ENCODE measurements at places on chromosomes 5 and 9.
A peak's percentile ranks its signal among the peaks of the same experiment; 100 is the strongest.

DNA sequence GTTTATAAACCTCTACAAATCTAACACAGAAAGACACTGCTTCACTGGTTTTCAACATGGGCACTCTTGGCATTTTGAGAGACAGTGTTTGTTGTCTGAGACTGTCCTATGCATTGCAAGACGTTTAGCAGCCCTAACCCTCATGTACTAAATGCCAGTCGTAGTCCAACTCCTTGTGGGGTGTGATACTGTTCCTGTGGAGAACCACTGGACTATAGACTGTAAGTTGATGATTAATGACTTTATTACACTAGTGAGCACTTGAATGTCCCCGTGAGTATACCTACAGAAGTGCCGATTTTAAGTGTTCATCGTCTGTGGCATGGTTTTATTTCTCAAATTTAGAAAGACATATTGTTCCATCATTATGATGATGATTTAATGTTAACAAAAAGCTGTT lies 46.2 kb downstream of the RECK start:
- no peaks in the 10 kb centered on the region for H3K27me3 ChIP-seq
- no peaks in the 10 kb centered on the region for H3K4me1 ChIP-seq
- no peak for DNase-seq
- peaks cover 4% of the 10 kb centered on the region for H3K36me3 ChIP-seq
- no peak overlapping the region for H3K27ac ChIP-seq

DNA sequence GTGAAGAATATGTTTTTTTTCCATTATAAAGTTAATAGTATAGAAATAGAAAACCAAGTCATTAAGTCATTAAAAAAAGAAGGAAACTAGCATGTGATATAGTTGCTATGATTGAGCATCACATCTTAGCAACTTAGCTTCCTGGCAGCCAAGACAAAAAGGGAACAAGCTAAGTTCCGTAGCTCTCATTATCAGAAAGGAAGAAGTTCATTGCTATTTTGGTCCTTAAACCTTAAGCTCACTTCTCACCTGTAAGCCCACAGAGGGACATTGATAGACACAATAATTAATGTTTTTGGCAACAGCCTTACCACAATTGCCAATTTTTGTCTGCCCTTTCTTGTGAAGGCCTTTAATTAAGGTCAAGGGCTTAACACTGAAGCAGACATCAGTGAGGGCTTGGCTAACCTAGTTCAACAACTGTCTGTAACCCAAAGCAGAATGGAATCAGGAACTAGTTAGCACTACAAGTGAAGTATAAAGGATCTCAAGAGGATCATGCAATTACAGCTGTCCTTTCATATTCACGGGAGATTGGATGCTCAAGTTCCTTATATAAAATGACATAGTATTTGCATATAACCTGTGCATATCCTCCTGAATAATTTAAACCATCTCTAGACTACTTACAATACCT lies 24.0 kb upstream of the KLF4 start:
- no peak overlapping the region for H3K4me3 ChIP-seq
- H3K36me3 ChIP-seq, result no peaks in the 10 kb centered on the region
- no peaks in the 10 kb centered on the region for H3K27me3 ChIP-seq
- DNase-seq, result peak; percentile 86
- no peak overlapping the region for H3K27ac ChIP-seq

GRCh38 chr5:103262422-103262871 lies 3.9 kb downstream of the MACIR start:
- H3K36me3 ChIP-seq, result peaks cover 7% of the 10 kb centered on the region
- no peak overlapping the region for H3K4me3 ChIP-seq
- H3K4me1 ChIP-seq, result peaks cover 38% of the 10 kb centered on the region
- no peak overlapping the region for H3K27ac ChIP-seq
- DNase-seq, result no peak
- no peaks in the 10 kb centered on the region for H3K27me3 ChIP-seq

GRCh38 chr5:132260051-132260450 lies 2.6 kb downstream of the PDLIM4 start:
- H3K27me3 ChIP-seq, result peaks cover 4% of the 10 kb centered on the region
- no peak overlapping the region for H3K4me3 ChIP-seq
- no peaks in the 10 kb centered on the region for H3K36me3 ChIP-seq
- peaks cover 42% of the 10 kb centered on the region for H3K4me1 ChIP-seq
- H3K27ac ChIP-seq, result no peak overlapping the region

DNA sequence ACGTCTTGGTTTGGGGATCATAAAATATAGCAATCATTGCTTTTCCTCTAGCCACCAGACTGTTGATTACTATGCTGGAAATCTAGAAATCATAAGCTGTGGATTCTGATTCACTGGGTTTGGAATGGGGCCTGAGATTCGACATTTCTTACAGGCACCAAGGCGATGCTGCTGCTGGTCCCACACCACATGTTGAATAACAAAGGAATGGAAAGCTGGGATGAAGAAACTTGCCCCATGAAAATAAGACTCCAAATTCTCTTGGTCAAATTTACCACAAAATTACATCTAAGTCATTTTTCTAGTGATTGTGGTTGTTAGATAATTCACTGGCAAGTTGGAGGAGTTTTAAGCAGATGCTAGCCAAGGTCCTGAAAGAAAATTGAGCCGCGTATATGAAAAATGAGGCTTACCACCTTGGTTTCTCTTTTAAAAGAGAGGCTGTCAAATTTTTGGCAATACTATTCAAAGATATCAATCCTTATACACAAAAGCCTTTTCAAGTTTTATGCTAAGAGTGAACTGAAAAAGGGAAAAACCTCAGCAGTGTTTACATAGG lies 23.0 kb upstream of the MEIKIN start:
- no peak overlapping the region for H3K4me3 ChIP-seq
- H3K27ac ChIP-seq, result no peak overlapping the region
- H3K27me3 ChIP-seq, result no peaks in the 10 kb centered on the region
- no peak for DNase-seq

DNA sequence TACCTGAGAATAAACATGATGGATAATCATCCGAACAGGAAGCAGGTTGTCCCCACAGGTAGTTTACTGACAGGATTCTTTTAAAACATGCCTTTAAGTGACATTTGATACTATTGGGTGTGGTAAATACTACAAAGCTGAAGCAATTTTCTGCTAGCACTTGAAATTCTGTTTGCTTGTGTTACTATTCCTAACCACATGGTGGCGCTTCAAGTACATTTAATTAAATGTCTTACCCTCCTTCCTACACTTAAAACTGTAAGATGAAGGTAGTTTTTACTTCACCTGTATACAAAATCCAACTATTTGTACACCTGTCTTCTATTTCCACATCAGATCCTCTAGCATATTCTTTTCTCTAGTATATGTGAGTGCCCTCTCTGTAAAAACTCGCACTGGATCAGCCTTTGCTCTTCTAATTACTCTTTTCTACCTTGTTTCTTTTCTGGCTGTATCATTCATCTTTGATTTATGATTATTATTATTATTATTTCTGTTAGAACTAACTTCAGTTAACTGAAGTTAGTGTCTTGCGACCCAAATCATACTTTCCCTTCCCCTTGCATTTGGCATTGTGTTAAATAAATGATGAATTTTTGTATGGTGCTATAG lies 18.4 kb downstream of the SLC25A46 start:
- peaks cover 17% of the 10 kb centered on the region for H3K36me3 ChIP-seq
- no peaks in the 10 kb centered on the region for H3K27me3 ChIP-seq
- H3K4me1 ChIP-seq, result no peaks in the 10 kb centered on the region
- no peak overlapping the region for H3K27ac ChIP-seq

- no peaks in the 10 kb centered on the region for H3K27me3 ChIP-seq
- H3K4me1 ChIP-seq, result no peaks in the 10 kb centered on the region
- no peak overlapping the region for H3K27ac ChIP-seq
- no peaks in the 10 kb centered on the region for H3K36me3 ChIP-seq
- H3K4me3 ChIP-seq, result no peak overlapping the region
- no peak for DNase-seq
These were observed 240.5 kb upstream of the CHD1 start for GRCh38 chr5:99169309-99169708.

GRCh38 chr5:132471151-132471907 lies 19.2 kb downstream of the IRF1 start:
- no peak for DNase-seq
- no peak overlapping the region for H3K4me3 ChIP-seq
- no peak overlapping the region for H3K27ac ChIP-seq
- H3K4me1 ChIP-seq, result peaks cover 79% of the 10 kb centered on the region
- no peaks in the 10 kb centered on the region for H3K27me3 ChIP-seq
- peaks cover 12% of the 10 kb centered on the region for H3K36me3 ChIP-seq

DNA sequence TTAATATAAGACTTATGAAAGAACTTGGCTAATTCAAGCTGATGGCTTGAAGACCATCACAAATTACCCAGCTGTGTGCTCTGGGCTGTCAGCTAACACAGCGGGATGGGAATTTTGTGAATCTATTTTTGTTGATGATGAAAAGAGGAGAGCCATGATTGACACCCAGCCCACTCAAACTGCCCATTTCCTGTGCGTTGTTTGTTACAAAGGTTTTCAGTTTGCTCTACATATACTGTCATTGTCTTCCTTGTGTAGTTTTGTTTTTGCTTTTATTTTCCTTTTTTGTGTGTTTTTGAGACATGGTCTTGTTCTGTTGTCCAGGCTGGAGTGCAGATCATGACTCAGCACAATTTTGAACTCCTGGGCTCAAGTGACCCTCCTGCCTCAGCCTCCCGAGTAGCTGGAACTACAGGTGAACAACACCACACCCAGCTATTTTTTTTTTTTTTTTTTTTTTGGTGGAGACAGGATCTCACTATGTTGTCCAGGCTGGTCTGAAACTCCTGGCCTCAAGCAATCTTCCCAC lies 400.3 kb downstream of the ICE1 start:
- H3K4me1 ChIP-seq, result no peaks in the 10 kb centered on the region
- H3K36me3 ChIP-seq, result no peaks in the 10 kb centered on the region
- H3K4me3 ChIP-seq, result no peak overlapping the region
- H3K27me3 ChIP-seq, result no peaks in the 10 kb centered on the region

GRCh38 chr5:50766462-50766861 lies 100.0 kb downstream of the PARP8 start:
- no peaks in the 10 kb centered on the region for H3K27me3 ChIP-seq
- no peak for DNase-seq
- no peaks in the 10 kb centered on the region for H3K4me1 ChIP-seq
- no peak overlapping the region for H3K4me3 ChIP-seq
- no peak overlapping the region for H3K27ac ChIP-seq

GRCh38 chr9:16974436-16974835 lies 104.0 kb upstream of the BNC2 start:
- H3K27me3 ChIP-seq, result no peaks in the 10 kb centered on the region
- H3K27ac ChIP-seq, result no peak overlapping the region
- no peaks in the 10 kb centered on the region for H3K36me3 ChIP-seq
- no peaks in the 10 kb centered on the region for H3K4me1 ChIP-seq
- H3K4me3 ChIP-seq, result no peak overlapping the region

GRCh38 chr5:151028717-151029116 lies 8.3 kb downstream of the GPX3 start:
- no peaks in the 10 kb centered on the region for H3K4me1 ChIP-seq
- peaks cover 79% of the 10 kb centered on the region for H3K36me3 ChIP-seq
- no peak overlapping the region for H3K4me3 ChIP-seq
- H3K27me3 ChIP-seq, result no peaks in the 10 kb centered on the region

GRCh38 chr5:64814073-64814472 lies 45.3 kb downstream of the CWC27 start:
- no peaks in the 10 kb centered on the region for H3K4me1 ChIP-seq
- H3K4me3 ChIP-seq, result no peak overlapping the region
- H3K36me3 ChIP-seq, result peaks cover 2% of the 10 kb centered on the region
- no peak for DNase-seq
- no peak overlapping the region for H3K27ac ChIP-seq

DNA sequence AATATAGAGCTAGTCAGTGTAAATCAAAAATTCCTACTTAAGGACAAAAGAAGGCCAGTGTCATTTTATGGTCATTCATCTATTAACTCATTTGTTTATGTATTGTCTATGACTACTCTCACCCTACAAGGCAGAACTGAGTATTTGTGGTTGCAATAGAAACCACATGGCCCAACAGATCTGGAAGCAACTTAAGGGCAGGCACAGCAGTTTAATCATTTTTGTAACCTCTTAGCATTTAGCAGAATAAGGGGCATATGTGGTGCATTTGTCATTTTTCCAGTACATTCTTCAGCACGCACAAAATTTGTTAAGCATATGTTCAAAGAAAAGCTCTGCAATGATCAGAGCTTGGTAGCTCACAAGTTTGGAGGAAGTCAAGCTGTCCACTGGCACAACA lies 1.1 kb downstream of the FKBP15 start:
- peak; percentile 72 for DNase-seq
- no peaks in the 10 kb centered on the region for H3K36me3 ChIP-seq
- peaks cover 41% of the 10 kb centered on the region for H3K4me1 ChIP-seq
- H3K27me3 ChIP-seq, result no peaks in the 10 kb centered on the region
- peak overlapping the region; percentile 90 for H3K4me3 ChIP-seq
- H3K27ac ChIP-seq, result peak overlapping the region; percentile 86

DNA sequence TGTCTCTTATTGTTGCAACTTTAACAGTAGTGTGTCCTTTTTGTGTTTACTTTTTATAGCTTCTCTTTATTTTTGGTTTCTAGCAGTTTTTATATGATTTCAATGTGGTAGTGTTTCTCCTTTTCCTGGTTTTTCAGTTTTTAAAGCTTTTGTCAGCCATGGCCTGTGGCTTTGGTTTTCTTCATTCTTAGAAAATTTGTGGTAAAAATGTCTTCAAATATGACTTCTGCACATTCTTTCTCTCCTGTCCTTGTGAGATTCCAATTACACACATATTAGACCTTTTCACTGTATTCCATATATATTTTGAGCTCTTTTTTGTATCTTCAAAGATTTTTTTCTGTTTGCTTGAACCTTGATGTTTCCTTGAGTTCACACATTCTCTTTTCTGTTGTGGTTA lies 180.5 kb downstream of the CNTLN start:
- H3K36me3 ChIP-seq, result no peaks in the 10 kb centered on the region
- no peak overlapping the region for H3K4me3 ChIP-seq
- H3K27ac ChIP-seq, result no peak overlapping the region

DNA sequence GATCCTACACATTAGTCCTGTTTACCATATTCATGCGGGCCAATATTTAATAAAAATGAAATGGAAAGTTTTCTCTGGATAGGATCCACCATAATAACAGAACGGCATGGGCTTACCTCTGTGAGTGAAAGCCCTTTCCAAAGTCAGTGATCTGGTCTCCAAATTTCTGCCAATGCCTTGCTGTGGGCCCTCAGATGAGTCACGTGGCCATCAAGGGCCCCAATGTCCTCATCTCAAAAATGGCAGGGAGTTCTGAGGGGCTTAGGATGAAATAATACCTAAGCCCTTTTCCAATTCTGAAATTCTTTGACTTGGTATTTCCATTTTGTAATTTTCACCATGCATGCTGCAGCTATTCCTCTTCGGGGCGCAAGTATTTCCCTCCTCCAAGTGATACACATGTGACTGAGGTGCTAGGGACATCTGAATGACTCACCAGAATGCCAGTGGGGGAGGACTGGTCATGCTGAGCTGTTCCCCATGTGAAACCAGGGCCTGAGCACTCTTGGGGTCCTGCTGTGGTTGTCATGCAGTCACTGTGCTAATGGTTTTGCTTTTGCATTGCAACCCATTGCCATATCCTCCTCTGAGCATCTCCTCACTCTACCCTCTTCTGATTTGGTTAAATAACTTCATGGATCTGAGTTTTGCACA lies 35.0 kb downstream of the ITK start:
- no peaks in the 10 kb centered on the region for H3K27me3 ChIP-seq
- no peaks in the 10 kb centered on the region for H3K36me3 ChIP-seq
- no peak overlapping the region for H3K27ac ChIP-seq

- H3K27me3 ChIP-seq, result no peaks in the 10 kb centered on the region
- DNase-seq, result no peak
- H3K36me3 ChIP-seq, result peaks cover under 1% of the 10 kb centered on the region
- no peak overlapping the region for H3K4me3 ChIP-seq
- H3K27ac ChIP-seq, result no peak overlapping the region
These were observed 88.7 kb downstream of the SCAMP1 start for GRCh38 chr5:78449103-78449502.

All from common myeloid progenitor, CD34-positive (primary cell).